ENCODE measurements at places on chromosomes 3 and 15.

- DNase-seq, result peak; percentile 25
These were observed 11.4 kb downstream of the C15orf40 start for GRCh38 chr15:82999905-83000671.

DNA sequence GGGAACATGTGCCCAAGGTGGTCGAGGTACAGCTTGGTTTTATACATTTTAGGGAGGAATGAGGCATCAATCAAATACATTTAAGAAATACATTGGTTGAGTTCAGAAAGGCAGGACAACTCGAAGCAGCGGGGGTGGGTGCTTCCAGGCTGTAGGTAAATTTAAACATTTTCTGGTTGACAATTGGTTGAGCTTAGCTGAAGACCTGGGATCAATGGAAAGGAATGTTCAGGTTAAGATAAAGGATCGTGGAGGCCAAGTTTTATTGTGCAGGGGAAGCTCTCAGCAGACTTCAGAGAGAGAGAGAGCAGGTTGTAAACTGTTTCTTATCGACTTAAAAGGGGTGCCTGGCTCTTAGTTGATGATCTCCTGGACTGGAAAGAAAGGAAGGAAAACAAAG is 11.3 kb downstream of the CPN2 start:
- DNase-seq, result no peak

DNA sequence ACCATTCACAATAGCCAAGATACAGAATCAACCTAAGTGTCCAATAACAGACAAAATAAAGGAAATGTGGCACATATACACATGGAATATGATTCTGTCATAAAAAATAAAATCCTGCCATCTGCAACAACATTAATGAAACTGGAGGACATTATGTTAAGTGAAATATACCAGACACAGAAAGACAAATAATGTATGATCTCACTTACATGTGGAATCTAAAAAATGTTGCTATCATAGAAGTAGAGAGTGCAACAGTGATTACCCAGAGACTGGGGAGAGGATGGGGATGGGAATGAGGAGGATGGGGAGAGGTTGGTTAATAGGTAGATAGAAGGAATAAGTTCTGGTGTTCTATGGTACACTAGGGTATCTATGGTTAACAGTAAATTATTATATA is 28.7 kb downstream of the MRPL3 start:
- DNase-seq, result no peak

DNA sequence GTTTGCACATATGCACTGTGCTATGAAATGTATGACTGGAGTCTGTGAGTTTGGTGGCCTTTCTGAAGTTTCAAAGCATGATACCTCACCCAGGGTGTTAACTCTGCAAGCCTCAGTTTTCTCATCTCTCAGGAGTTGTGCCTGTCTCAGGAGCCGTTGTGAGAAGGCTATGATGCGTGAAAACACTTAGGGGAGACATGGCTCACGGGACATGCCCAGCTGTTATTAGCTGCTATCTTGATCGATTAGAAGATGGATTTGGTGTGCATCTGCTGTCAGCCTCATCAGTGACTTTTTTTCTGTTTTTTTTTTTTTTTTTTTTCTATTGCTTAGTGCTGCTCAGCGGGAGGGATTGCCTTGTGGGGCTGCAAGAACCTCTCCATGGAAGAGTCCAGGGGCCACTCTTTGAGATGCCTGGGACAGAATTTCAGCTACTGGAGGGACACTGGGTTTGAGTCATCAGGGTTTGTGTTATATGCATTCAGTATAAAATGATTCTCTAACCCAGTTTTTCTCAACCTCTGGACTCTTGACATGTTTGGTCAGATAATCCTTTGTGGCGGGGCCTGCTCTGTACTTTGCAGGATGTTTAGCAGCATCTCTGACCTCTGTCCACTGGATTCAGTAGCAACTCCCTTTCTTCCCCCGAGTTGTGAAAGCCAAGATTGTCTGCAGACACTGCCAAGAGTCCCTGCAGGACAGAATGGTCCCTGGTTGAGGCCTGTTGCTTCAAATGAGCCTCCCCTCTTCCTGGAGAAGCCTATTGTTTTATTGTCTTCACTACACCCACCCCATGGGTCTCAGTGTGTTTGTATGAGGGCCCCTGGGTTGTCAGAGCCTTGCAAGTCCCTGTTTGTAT is 181.4 kb downstream of the CACNA2D3 start:
- no peak for DNase-seq

GRCh38 chr3:97970156-97970555 is 2.1 kb downstream of the RIOX2 start:
- no peak for DNase-seq

GRCh38 chr3:4508048-4508981 is 15.2 kb downstream of the ITPR1 start:
- no peak for DNase-seq

DNA sequence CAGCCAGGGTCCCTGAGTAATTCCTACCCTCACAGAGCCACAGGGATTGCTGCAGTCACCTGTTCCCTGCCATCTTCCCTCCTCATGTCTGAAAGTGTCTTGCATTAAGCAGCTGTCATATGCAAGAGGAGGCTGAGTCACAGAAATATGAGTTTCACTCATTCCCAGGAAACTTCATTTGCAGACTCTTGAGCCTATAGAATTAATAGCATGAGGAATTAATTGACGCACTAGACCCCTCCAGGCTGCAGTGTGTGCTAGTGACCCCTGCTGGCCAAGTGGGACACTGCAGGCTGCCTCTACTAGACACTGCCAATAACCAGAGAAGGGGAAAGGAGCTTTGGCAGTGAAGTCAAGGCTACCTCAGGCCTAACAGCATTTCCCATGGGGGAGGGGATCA is 50.6 kb upstream of the SLC6A1 start:
- no peak for DNase-seq

DNA sequence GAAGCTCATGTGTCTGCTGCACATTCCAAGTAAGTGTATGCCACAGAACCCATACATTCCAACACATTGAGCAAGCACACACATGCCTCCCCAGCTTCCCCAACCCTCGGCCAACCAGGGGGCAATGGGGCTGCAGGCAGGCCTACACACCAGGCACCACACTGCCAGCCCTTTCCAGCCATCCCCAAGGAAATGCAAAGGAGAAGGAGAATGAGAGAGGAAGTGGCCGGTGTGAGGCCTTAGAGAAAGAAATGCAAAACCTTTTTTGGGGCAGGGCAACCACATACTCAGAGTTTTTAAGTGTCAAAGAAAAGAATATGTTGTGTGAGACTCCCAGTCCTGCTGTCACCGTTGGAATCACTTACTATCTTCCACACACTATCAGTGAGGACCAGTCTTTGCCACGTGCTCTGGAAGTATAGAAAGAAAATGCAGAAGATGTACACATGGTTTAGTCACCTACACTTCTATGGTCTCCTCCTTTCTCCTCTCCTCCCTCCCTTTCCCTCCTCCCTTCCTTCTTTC is 11.1 kb downstream of the IGF2BP2 start:
- no peak for DNase-seq

DNA sequence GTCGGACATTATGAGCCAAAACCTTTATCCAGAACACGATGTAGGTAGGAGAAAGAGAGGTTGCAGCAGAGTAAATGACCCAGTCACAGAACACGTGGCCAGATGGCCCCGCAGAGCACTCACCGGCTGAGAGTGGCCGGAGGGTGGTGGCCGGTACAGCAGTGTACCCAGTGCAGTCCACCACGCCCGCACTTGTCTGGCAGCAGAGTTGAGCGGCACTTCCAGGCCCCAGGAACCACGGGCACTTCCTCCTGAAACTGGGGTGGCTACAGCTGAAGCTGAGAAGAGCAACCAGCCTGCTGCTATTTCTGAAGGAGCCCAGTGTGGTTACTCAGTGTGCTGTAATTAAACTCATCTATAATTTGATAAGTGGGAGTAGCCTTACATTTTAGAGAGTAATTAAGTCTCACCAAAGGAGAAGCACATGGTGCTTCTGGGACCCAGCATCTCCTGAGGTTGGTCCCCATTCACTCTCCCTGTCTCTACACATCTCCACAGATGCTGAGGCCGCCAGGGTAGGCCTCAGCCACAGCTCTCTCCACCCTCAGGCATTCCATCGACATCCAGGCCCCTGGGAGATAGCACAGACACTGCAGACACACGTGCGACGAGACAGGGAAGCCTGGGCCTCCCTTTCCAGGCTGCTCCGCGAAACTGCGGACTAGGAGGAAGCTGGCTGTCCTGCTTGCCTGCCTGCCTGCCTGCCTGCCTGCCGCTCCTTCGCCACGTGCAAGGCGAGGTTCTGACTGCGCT is 49.8 kb downstream of the BDH1 start:
- no peak for DNase-seq

DNA sequence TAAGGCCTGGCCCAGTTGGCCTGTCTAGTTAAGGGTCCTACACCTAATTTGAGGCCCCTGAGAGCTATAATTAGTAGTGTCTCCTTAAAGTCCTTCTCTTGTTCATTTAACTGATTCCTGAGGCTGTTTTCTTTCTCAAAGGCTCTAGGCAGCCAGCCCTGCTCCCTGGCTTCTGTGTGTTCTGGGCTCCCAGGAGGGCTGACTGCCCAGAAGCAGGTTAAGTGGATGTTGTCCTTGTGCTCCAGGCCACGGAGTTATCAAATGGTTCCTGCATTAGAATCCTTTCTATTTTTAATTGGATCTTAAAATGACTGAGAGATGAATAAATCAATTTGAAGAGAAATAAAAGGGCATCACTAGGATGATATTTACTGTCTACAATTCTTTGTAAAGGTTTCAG is 140.0 kb downstream of the SNRK start:
- no peak for DNase-seq
